SK-N-SH (cell line): ENCODE measurements at places on chromosomes 6 and 20.
A peak's percentile ranks its signal among the peaks of the same experiment; 100 is the strongest.

DNA sequence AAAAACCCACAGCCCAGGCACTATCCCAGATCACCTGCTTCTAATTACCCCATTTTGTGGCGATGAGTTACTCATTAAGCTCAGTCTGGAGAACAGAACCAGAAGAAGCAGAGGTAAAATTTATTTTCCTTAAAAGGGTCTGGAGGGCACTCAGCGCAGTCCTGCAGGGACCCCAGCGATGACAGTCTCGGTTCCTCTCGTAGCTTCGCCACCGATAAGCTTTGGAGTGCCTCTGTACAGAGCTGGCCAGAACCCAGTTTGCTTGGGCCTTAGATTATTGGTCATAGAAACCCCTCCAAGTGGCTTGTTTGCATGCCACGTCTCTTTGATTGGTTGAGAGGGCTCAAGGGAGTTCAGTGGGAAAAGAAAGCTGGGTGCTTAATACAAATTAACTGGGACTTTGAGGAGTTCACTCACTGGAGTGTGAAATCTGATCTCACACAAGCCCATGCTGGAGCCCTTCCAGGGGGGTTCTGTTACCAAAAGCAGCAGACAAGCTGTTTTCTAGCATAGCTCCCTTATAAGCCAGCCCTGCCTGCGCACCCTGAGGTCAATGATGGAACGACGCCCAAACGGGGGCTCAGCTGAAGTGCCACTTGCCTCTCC lies 158.5 kb upstream of the ARID1B start:
- DNase-seq, result peak; percentile 46

GRCh38 chr20:58706975-58707681 lies 14.5 kb downstream of the NPEPL1 start:
- DNase-seq, result peak; percentile 31

- peak; percentile 74 for DNase-seq
Measured at GRCh38 chr20:59580146-59580946, 24.0 kb upstream of the PHACTR3 start.

DNA sequence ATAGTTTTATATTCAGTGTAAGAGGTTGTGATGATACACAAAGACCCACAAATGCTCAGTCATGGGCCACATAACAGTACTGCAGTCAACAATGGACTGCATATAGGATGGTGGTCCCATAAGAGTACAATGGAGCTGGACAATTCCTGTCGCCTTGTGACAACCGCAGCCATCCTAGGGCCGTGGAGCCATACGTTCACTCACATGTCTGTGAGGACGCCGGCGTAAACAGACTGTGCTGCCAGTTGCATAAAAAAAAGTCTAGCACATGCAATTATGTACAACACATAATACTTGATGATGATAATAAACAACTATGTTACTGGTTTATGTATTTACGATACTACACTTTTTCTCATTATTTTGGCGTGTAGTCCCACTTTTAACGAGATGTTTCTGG lies 30.9 kb downstream of the BFSP1 start:
- DNase-seq, result no peak

GRCh38 chr6:33664506-33665057 lies 43.5 kb downstream of the ITPR3 start:
- DNase-seq, result no peak

- no peak for DNase-seq
Measured at GRCh38 chr6:115729036-115729435, 331.7 kb downstream of the FRK start.
